ENCODE measurements at places on chromosomes 3 and 15. TPM values are rescaled to one million over a fixed set of nuclear protein-coding genes. Genes with fewer than 3 reads are reported as not detected.

GRCh38 chr3:135992072-135992471 is 26.5 kb downstream of the PPP2R3A start:
- DNase-seq: no peak

DNA sequence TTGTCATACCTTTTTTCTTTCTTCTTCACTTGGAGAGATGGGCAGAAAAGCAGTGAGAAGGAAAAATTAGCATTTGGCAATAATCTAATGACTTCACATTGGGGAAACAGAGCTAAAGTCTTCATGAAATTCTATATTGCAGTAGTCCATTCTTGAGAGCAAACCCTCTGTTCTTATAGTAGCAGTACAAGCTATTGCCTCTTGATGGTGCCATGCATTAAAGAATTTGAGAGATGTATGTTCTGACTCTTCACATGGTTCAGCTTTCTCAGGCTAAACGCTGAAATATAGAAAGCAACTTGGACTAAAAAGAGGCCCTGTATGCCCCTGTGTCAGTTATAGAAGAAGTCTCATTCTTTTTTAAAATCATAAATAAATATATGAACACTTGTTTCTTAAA is 36.0 kb downstream of the PHLDB2 start:
- DNase-seq: no peak

DNA sequence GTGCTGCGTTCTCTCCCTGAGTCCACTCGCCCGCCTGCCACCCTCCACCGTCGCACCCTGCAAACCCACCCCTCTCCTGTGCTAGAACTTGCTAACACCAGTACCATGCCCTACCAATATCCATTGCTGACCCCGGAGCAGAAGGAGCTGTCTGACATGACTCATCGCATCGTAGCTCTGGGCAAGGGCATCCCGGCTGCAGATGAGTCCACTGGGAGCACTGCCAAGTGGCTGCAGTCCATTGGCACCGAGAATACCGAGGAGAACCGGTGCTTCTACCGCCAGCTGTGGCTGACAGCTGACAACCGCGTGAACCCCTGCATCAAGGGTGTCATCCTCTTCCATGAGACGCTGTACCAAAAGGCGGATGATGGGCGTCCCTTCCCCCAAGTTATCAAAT is 4.9 kb upstream of the ALAS1 start:
- DNase-seq: no peak

The SNRPN gene
- total RNA-seq: 51.3 TPM

The LRRN1 gene
- total RNA-seq: 4.9 TPM

The TFG gene
- 88.0 TPM for total RNA-seq

The ZNF639 gene
- 32.6 TPM for total RNA-seq

The ATP10A gene
- 5.4 TPM for total RNA-seq

The RSL24D1 gene
- total RNA-seq: 56.9 TPM

GRCh38 chr15:69526081-69527061 is 73.8 kb downstream of the RPLP1 start:
- DNase-seq: peak; percentile 65

The GUCA1C gene
- total RNA-seq: not detected

- DNase-seq: no peak
These were observed 211.8 kb upstream of the DPH6 start for GRCh38 chr15:35757765-35758164.

DNA sequence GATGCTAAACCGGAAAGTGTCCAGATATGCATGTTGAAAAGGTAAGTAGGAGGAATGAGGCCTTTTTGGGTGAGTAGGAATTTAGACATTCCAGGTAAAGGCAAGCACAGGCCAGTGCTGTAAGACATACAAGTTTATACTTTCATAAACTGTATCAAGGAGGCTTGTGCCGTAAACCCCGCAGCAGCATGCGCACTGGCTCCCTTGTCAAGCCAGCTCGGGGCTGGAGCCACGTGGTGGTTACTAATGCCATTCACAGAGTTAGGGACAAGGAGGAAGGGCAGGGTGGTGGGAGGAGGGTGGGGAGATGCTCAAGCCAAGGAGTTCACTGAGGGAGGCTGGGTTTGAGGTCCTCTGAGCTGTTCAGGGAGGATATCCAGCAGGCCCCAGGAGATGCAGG is 35.8 kb downstream of the PLD1 start:
- no peak for DNase-seq

- DNase-seq: no peak
These were observed 610.2 kb downstream of the TBL1XR1 start for GRCh38 chr3:176587089-176587488.

The C2CD4A gene
- not detected for total RNA-seq

GRCh38 chr3:9100513-9100894 is 137.2 kb upstream of the RAD18 start:
- no peak for DNase-seq

Data from suprapubic skin (tissue), 4 donors.